Activated T-helper 1 cell treated with anti-CD3 and anti-CD28 coated beads, Interleukin-2, amount 50 U/mL, for 16 hours (primary cell): ENCODE measurements at places on chromosomes 7 and 10.
A peak's percentile ranks its signal among the peaks of the same experiment; 100 is the strongest.

GRCh38 chr10:63210611-63211196 is 77.6 kb downstream of the NRBF2 start:
- no peak for DNase-seq

GRCh38 chr10:84540022-84540616 is 211.7 kb downstream of the CCSER2 start:
- DNase-seq, result no peak

DNA sequence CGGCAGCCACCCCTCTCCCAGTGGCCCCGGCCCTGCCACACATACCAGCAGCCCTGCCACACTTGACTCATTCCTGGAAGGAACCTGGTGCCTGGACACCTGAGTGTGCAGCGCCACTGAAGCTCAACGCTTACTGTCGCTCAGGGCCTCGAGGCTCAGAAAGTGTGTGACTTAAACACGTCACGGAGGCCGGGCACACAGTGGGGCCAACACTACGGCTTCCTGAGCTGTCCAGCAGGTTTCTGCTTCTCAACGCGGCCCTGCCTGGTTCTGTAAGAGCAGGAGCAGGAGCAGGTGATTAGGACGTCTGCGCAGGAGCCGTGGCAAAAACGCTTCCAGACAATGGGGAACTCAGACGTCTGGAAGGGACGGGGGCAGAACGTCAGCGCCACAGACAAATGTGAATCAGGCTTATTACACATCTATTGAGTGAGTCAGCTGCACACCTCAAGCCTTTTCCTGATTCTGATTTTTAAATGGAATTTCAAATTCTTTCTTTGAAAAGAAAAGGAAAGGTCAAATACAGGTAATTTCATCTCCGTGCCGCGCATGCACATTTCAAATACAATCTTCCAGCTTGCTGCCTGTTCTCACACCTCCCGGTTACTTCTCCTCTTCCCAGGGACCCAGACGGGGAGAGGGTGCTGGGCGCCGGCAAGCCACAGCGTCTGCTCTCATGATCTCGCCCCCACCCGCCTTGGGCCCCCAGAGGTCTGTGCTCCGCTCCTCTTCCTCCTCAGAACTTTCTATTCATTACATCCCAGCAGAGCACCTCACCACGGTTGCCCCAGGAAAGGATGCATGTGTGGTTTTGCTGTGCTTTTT is 66.6 kb downstream of the ADARB2 start:
- DNase-seq, result no peak

GRCh38 chr7:158529181-158530096 is 58.2 kb downstream of the PTPRN2 start:
- DNase-seq, result no peak

- DNase-seq, result no peak
Measured at GRCh38 chr10:31075434-31075833, 43.8 kb upstream of the ZNF438 start.

GRCh38 chr10:114600057-114600456 is 58.0 kb downstream of the ABLIM1 start:
- DNase-seq, result no peak

- DNase-seq, result no peak
Measured at GRCh38 chr7:13041368-13041988, 354.0 kb downstream of the ARL4A start.

- peak; percentile 46 for DNase-seq
Measured at GRCh38 chr10:100482181-100482833, 19.5 kb downstream of the WNT8B start.

DNA sequence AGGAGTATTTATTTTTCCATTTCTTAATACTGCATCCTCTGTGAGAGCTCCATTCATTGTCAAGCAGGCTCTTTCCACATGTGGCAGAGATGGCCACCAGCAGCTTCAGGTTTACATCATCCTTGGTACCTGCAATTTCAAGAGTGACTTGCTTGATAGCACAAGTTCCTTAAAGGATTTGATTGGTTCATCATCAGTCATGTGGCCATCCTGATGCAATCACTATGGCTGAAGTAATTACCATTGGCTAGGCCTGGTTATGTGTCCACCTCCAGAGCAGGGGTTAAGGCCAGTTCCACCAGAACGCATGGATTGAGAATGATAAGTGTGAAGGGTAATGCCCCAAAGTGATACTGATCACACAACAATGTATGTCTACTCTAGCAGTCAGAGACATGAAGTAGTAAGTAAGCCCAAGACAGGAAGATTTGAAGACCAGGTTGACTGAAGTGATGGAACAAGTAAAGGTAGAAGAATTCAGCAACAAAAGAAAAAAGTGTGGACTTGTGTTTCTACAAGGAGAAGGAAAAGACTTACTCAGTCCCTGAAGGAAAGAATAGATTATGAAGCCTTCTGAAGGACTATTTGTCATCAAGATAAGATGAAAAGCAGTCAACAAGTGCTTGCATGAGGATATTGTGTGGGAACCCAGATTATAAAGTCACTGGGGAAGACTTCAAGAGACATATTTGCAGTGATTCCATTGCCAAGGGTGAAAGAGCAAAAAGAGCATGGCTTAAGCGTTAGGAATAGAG is 26.4 kb upstream of the PRKAR2B start:
- DNase-seq, result no peak

DNA sequence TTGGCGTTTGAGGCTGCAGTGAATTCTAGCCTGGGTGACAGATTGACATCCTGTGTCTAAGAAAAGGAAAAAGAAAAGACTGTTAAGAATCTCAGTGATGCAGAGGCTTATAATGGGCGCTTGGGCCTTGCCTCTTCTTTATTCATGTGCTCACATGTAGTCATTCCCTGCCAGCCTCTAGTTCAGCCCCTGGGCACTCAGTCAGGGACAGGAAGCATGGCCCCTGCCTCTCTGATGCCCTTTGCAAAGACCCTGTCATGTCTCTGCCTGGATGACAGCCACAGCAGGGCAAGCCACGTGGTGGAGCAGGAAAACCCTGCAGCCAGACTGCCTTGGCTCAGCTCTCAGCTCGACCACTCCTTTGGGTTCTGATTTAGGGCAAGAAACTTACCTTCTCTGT is 368.9 kb downstream of the RPS24 start:
- no peak for DNase-seq

- DNase-seq, result no peak
Measured at GRCh38 chr7:85021101-85021704, 165.7 kb downstream of the SEMA3D start.

DNA sequence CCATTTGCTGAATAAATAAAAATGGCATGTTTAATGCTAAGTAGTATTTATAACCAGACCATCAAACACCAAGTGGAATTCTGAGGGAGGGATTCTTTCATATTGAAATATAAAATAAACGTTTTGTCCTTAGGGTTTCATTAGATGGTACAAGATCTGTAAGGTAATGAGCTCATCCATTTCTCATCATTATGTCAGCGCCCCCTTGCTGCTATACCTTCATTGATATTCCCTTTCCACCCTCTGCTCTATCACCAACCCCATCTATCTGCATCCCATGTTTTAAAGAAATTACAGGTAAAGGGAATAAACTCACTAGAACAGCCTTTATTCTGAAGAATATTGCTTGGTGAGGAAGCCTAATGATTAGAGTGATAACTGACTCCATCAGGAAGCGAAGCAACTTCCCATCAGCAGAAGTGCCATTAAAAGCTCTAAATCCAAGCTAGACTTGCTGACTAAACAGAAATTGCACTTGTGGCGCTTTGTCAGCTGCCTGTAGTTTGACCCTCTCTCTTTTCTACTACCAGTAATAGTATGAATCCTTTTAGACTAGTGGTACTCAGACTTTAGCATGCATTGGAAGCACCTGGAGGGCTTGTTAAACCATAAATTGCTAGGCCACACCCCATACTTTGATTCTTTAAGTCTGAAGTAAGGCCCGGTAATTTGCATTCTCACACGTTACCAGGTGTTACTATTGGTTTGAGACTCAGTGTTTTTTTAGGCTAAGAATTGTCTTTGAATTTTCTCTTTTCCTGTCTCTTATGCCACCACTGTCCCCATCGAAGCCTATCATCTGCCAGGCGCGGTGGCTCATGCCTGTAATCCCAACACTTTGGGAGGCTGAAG is 27.5 kb downstream of the ADD3 start:
- DNase-seq, result no peak

DNA sequence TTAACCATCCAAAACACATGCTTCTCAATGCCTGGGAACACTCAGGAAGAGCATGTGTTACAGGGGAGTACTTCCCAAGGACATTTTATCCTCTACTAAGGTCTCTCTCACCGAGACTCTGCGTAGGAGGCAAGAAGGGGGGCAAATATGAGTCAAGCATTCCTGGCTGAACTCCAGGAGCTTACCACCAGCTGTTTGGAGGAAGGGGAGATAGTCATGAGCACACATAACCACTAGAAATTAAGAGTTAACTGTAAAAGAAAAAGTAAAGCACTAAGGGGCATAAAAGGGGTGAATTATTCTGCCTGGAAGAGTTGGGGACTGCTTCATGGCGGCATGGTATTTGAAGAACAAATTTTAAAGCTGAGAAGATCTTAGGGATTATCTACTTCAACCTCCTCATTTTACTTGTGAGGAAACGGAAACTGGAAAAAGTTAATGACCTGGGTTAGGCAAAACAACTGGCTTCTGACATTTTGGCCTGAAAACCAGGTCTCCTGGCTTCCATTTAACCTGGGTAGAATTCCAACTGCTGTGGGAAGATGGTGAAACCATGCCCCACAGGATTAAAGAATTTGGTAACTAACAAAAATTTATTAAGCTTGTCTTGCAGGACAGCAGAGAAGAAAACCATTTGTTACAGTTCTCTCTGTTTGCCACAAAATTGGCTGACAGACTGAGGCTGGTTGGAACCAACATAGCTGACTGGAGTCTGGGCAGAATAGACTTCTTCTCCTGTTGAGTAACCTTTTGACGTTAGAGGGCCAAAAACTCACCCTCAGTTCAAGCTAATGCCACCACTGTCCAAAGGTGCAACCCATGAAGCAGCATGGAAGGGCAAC is 85.5 kb downstream of the SLC25A13 start:
- DNase-seq, result no peak

DNA sequence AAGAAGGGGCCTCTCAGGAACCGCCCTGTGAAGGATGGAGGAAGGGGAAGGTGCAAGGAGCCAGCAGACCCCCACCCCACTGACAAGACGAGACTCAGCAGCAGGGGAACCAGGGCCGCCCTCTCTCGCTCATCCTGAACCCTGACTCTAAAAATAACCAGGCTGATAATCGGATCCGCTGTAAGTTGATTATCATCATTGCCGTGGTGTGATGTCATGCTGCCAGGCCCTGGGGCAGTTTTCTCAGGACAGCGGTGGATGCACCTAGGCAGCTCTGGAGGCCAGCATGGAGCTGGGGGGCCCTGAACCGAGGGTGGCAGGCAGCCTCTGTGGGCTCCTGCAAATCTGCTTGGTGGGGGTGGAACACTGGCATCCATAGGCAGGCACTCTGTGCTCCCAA is 7.9 kb downstream of the RET start:
- no peak for DNase-seq

DNA sequence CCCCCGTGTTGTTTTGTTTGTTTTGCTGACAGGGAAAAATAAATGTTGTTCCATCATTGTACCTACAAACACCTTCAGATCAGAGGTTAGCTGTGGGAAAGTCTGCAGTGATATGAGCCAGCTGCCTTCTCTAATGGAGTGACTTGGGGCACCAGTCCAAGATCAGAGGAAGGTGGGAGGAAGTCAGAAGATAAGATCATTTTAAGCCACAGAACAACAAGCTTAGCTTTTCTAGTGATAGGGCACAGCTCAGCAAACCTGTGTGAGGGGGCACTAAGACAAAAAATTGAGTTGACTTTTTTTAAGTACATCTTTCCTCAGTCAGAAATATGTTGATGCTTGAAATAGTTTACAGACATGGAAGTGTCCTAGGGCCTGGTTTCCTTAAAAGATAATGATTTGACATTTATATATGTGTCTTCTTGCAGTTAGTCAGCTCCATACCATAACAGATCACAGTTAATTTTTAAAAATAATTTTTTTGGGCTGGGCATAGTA is 240.3 kb upstream of the KAT6B start:
- DNase-seq, result no peak

DNA sequence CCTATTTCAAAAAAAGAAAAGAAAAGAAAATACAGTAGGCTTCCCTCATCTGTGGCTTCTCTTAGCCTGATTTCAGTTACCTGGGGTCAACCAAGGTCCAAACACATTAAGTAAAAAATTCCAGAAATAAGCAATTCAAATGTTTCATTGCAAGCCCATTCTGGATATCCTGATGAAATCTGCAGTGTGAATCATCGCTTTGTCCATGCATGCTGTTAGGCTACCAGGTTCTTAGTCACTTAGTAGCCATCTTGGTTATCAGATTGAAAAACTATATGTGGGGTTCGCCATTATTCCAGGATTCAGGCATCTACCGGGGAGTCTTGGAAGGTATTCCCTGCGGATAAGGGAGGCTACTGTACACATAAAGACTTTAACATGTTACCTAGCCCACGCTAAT is 991 bp upstream of the FAM204A start:
- DNase-seq, result no peak

GRCh38 chr10:72303424-72304128 is 29.9 kb downstream of the DDIT4 start:
- no peak for DNase-seq

DNA sequence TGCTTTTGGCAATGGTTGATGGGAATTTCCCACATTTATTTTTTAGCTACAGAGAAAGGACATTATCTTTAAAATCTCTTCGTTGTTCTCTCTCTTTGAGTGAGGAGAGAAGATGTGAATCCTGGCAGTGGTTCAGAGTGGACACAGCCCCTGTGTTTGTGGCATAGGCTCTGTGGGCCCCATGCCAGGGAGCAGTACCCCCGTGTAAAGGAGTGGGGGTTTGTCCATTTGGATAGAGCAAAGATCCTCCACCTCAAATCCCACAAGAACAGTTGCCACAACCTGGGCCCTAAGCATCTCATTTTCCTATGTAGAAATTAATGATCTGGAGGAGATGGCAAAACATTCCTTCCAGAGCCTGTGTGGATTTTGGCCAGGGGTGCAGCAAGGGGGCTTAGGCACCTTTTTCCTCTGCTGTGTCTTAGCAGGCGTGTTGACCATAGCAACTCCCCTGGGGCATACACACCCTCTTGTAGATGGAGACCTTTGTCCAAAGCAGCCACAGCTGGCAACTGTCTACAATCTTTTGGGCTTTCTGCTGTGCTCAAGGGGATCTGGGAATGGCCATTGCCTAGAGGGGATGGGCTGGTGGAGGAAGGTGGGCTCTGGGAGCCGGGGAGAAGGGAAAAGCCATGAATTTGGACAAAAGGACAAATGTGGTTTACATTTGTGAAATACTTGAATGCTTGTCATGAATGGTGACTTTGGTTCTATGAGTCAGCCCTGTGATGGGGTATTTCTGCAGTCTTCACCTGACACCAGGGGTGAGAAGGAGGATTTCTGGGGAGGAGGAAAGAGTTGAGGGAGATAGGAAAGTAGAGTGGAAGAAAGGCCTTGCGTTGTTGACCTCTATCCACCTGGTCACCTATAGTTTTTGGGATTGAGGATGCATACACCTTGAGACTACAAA is 92.0 kb downstream of the TCF7L2 start:
- no peak for DNase-seq

DNA sequence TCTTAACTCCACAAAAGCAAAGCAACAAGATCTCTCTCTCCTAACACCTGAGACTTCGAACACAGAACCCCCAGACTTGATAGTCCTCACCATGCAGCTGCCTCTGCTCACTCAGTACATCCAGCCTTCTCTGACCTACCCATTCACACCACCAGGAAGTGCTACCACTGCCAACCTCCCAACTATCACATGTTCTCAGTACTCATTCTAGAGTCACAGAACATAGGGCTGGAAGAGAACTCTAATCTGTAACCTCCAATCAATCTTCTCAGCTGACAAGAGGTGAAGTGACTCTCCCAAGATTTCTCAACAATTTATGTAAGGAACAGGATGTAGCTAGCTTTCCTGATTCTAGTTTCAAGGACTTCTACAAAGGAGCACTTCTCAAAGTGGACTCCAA is 3.8 kb downstream of the NUDCD3 start:
- DNase-seq, result no peak

GRCh38 chr7:34158368-34159153 is 253.2 kb downstream of the BMPER start:
- no peak for DNase-seq
